ENCODE measurements at places on chromosomes 3 and 15.
A peak's percentile ranks its signal among the peaks of the same experiment; 100 is the strongest.

GRCh38 chr3:158492685-158493084, 78.3 kb upstream of the MLF1 start:
- DNase-seq, result no peak

DNA sequence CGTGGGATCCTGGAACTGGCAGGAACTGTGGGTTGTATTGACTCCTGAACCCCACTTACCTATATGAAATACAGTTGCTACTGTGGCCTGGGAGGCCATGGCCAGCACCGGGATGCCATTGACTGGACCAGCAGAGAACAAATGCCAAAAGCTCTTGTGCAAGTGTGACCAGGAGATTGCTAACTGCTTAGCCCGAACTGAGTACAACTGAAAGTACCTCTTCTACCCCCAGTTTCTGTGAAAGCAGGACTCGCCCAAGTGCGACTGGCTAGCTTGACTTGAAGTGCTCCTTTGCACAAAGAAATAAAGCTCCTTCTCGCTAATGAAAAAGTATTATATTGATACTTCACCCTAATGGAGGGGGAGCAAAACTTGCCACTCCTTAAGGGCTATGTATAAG, 101.3 kb upstream of the ATP11B start:
- no peak for DNase-seq

GRCh38 chr3:147941969-147942368, 532.8 kb downstream of the ZIC1 start:
- no peak for DNase-seq

GRCh38 chr3:100019719-100020118, 94.6 kb downstream of the FILIP1L start:
- no peak for DNase-seq

DNA sequence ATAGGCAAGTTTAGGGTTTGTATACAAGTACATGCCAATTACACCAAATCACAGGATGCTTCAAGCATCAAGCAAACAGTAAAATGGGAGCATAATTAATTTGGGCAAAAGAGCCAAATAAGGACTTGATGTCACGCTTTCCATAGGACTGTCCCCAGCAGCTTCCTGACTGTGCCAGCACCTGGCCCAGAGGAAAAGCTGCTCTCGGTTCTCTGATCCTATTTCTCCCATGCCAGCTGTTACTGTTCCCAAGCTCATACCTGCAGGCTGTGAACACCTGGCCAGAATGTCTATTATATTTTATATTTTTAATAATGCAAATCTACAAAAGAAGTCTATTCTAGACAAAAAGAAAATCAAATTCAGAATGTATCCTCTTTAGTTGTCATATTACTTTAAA, 12.2 kb downstream of the ZXDC start:
- no peak for DNase-seq

GRCh38 chr15:35540885-35541284, 5.1 kb downstream of the DPH6 start:
- no peak for DNase-seq

GRCh38 chr3:27910456-27910855, 188.3 kb upstream of the EOMES start:
- DNase-seq, result no peak

DNA sequence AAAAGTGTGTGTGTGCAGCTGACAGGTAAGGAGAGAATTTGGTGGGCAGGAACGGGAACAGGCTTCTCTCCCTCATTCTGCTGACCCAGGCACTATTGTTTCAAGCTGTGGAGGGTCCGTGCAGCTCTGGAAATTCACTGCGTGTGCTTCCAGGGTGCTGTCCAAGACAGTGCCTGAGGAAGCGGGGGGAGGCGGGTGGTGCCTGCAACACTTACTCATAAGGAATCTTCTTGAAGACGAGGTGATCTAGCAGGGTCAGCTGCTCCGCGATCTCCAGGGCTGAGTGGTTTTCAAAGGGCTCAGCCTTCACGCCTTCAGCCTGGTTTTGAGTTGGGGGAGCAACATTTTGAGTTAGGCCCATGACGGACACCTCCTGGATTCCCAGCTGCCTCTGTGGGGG, 46.6 kb upstream of the CTSH start:
- no peak for DNase-seq

DNA sequence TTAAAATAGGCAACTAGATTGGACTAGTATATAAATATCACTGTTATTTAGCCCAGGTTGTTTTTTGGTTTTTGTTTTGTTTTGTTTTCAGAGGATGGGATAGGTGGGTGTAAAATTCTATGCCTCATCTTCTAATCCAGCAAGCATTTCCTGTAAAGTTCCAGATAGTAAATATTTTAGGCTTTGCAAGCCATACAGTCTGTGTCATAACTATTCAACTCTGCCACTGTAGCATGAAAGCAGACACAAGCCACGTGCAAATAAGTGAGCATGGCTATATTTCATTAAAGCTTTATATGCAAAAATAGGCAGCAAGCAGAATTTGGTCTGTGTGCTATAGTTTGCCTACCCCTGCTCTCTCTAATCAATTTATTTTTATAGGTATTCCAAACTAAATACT, 657.3 kb upstream of the TGFBR2 start:
- DNase-seq, result no peak

DNA sequence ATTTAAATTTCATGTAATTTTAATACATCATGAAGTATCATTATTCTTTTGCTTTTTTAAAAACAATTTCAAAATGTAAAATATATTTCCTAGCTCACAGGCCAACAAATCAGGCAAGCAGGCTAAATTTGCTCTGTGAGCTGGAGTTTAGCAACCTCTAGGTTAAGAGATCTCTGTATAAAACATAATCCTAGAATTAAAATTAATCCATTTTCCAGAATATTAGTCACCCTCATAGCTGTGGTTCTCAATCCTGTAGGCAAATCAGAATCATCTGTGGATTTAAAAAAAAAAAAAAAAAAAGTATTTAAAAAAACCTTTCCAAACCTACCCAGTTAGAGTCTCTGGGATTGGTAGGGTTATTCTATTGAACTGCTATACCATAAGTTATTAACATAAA, 209.7 kb downstream of the MINAR1 start:
- DNase-seq, result no peak

DNA sequence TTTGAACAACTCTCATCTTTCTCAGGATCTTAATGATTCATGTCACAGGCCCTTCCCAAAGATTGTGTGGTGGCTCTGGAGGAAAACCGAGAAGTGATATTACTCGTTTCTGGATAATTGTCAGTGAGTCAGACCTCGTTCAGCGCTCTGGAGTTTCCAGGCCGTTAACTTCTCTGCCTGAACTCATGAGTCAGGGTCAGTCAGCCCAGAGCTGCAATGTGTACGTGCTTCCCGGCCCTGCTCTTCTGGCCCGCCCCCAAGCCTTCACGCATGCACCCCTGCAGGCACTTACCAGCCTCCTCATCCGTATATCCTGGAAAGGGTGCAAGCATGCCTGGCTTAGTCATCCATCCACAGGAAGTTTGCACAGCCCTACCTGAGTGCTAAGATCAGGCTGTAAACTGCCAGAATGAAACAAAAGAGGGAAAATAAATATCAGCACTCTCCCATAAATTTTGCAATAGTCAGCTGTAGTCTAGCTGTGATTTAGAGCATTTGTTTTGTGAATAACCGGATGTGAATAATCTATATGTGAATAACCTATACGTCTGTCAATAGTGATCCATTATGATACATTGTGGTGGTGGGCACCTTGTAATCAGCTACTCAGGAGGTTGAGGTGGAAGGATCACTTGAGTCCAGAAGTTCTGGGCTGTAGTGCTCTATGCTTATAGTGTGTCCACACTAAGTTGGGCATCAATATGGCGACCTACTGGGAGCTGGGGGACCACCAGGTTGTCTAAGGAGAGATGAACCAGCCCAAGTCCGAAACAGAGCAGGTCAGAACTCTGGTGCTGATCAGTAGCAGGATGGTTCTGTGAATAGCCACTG, 35.3 kb upstream of the SEMA4B start:
- DNase-seq, result peak; percentile 79

DNA sequence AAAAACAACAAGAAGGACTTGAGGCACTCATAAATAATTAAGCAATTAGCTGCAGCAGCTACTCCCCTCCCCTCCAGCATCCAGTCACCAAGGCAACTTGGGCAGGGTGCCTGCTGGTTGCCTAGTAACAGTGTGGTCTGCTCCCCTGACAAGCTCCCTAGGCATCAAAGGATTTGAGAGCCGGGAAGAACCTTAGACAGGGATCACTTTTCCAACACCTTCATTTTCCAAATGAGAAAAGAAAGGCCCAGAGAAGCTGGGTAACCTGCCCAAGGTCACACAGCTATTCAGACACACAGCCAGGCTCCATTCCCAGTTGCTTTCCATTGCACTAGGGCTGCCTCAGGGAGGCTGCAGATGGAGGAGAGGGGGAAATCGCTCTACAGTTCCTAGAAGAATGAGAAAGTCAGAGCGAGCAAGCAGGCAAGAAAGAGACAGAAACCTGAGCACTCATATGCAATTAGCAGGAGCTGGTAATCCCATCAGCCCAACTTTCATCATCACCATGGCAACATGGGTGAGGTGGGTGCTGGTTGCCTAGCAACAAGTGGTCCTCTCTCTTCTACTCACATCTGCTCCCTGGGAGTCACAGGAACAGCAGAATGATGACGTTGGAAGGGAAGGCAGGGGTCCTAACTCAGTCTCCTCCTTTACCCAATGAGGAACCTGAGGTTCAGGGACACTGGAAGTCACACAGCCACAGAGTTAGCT, 3.6 kb upstream of the EIF4E3 start:
- DNase-seq, result peak; percentile 24

GRCh38 chr3:27022096-27022761, 347.0 kb downstream of the NEK10 start:
- DNase-seq, result no peak

GRCh38 chr3:189344996-189345395, 173.2 kb downstream of the TPRG1 start:
- DNase-seq, result no peak

- DNase-seq, result no peak
Measured at GRCh38 chr3:119148493-119149180, 2.7 kb downstream of the TEX55 start.

- peak; percentile 72 for DNase-seq
Measured at GRCh38 chr15:62782071-62782841, 260.3 kb upstream of the TPM1 start.

- no peak for DNase-seq
Measured at GRCh38 chr3:134929976-134930375, 134.9 kb downstream of the EPHB1 start.

DNA sequence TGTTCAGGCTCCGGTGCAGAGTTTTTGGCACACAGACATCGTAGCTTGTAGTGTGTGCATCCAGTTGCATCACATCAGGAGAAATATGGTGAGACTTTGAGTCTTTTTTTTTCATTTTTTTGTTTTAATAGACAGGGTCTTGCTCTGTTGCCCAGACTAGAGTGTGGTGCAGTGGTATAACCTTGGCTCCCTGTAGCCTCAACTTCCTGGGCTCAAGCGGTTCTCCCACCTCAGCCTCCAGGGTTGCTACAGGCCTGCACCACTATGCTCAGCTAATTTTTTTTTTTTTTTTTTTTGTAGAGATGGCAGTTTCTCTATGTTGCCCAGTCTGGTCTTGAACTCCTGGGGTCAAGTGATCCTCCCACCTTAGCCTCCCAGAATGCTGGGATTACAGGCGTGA, 51.1 kb upstream of the TEX264 start:
- DNase-seq, result no peak

- no peak for DNase-seq
Measured at GRCh38 chr3:39358333-39358732, 24.8 kb upstream of the SLC25A38 start.

DNA sequence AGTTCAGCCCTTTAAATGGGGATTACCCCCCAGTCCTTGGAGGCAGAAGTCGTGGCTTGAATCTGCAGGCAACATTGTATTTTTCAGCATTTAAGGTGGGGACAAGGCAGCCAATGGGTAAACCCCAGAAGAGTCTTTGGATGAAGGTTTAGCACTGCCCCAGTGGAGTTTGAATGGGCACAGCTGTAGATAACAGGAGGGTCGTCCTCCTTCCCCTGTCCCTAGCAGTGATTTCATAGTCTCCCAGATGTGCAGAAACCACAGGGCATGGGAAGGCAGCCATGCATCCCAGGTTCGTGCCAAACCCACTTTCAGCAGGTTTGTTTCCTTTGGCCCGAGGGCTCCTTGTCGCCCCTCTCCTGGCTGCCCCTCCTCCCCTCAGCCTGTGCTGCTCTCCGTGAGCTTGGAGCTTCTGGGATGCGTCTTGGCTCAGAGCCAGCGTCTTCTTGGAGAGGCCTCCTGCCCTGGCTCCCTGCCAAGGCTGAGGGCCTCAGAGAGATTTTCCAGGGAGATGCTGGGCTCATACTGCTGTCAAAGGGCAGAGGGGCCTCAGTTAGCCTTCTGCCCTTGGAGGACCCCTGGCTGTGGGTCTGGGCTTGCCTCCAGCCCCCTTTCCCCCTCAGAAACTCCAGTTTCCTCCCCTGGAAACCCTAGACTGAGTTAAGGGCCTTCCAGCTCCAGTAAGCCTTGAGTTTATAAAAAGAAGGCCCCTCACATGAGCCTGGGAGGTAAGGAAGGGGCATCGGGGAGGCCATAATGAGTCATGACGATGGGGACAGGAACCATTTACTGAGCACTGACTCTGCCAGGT, 48.9 kb upstream of the POLG start:
- peak; percentile 92 for DNase-seq

- no peak for DNase-seq
Measured at GRCh38 chr15:49096090-49096750, 50.0 kb upstream of the SECISBP2L start.

DNA sequence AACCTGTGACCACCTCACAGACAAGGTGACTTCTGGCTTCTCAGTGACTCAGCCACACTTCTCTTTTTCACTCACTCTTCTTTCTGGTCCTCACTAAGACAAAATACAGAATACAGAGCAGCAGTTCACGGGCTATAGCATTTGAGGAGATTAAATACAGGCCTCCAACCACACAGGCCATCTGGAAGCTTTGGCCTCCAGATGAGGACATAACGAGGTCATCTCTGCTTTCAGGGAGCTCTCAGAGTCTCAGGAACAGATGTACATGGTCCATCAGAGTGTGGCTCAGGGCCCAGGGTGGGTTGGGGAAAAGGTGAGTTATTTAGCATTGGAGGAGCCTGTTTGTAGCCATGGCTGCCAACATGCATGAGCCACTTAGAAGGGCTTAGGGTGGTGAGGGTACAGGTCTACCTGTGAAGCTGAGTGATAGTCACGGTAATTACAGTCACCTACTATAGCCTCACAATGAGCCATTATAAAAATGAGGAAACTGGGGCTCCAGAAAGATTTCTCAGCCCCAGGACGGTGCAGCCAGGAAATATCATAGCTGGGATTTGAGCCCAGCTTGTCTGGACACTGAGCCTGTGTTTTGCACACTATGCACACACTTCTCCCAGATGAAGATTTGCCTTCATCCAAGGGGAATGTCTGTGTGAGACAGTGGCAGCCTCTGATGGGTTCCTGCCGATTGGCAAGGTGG, 159.8 kb upstream of the CTDSPL start:
- no peak for DNase-seq

GRCh38 chr3:189419038-189419437, 212.2 kb upstream of the TP63 start:
- no peak for DNase-seq

DNA sequence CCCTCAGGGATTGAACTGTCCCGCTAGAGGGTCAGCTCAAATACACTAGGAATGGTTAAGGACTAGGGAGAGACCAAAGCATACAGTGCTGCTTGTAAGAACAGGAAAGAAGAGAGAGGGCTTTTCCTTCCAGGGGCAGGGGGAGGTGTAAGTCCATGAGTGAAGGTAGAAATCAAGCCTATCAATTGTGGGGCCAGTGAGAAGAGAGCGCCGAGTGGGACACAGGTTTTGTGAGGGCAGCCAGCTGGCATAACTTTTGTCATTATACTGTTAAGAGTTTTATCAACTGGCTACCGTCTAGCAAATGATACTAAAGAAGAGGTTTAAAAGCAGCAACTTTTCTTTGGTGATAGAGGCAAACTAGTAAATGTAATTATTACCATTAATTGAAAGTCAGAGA, 45.0 kb downstream of the LMCD1 start:
- no peak for DNase-seq
